ENCODE measurements at places on chromosomes 2 and 18. TPM values are rescaled to one million over a fixed set of nuclear protein-coding genes. Genes with fewer than 3 reads are reported as not detected.

Gene IL1B
- total RNA-seq: not detected

Gene LIMS2
- total RNA-seq: 19.3 TPM

Gene LONRF2
- total RNA-seq: 1.1 TPM

Gene TMEM178A
- 0.81 TPM for total RNA-seq

Gene ANKRD53
- 0.93 TPM for total RNA-seq

Gene ARHGAP28
- 0.58 TPM for total RNA-seq

Gene CROCC2
- 0.13 TPM for total RNA-seq

Gene C2orf66
- not detected for total RNA-seq

- H3K4me1 ChIP-seq: peaks cover 9% of the 10 kb centered on the region
- no peaks in the 10 kb centered on the region for H3K36me3 ChIP-seq
- no peak for DNase-seq
- no peak overlapping the region for H3K4me3 ChIP-seq
- H3K27ac ChIP-seq: no peak overlapping the region
Observed at GRCh38 chr2:132430895-132431294, 14.3 kb downstream of the GPR39 start.

- H3K36me3 ChIP-seq: no peaks in the 10 kb centered on the region
- no peak for DNase-seq
- no peaks in the 10 kb centered on the region for H3K27me3 ChIP-seq
- H3K4me1 ChIP-seq: no peaks in the 10 kb centered on the region
Observed at GRCh38 chr18:68150961-68151360, 563.9 kb downstream of the TMX3 start.

- no peaks in the 10 kb centered on the region for H3K4me1 ChIP-seq
- H3K4me3 ChIP-seq: peak overlapping the region; percentile 57
- H3K27me3 ChIP-seq: no peaks in the 10 kb centered on the region
- H3K27ac ChIP-seq: no peak overlapping the region
- no peak for DNase-seq
- H3K36me3 ChIP-seq: no peaks in the 10 kb centered on the region
Observed at GRCh38 chr2:196640031-196640548, 575 bp downstream of the CCDC150 start.

GRCh38 chr2:45664635-45665261 is 13.3 kb downstream of the PRKCE start:
- no peak overlapping the region for H3K27ac ChIP-seq
- H3K36me3 ChIP-seq: no peaks in the 10 kb centered on the region
- H3K4me3 ChIP-seq: no peak overlapping the region
- DNase-seq: no peak

GRCh38 chr2:226953206-226953605 is 117.4 kb downstream of the RHBDD1 start:
- H3K4me3 ChIP-seq: no peak overlapping the region
- DNase-seq: no peak
- no peaks in the 10 kb centered on the region for H3K27me3 ChIP-seq

DNA sequence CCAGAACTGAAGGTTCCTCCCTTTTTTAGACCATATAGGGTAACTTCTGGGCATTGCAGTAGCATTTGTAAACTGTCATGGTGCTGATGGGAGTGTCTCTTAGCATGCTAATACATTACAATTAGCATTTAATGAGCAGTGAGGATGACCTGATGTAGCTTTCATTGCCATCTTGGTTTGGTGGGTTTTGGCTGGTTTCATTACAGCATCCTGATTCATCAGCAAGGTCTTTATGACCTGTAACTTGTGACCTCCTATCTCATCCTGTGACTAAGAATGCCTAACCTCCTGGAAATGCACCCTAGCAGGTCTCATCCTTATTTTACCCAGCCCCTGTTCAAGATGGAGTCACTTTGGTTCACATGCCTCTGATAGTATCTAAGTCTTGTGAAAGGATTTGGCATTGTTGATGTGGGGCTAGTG is 159.0 kb downstream of the TMX3 start:
- H3K4me3 ChIP-seq: no peak overlapping the region
- H3K27me3 ChIP-seq: no peaks in the 10 kb centered on the region
- no peak for DNase-seq
- H3K4me1 ChIP-seq: no peaks in the 10 kb centered on the region
- no peaks in the 10 kb centered on the region for H3K36me3 ChIP-seq
- H3K27ac ChIP-seq: no peak overlapping the region

DNA sequence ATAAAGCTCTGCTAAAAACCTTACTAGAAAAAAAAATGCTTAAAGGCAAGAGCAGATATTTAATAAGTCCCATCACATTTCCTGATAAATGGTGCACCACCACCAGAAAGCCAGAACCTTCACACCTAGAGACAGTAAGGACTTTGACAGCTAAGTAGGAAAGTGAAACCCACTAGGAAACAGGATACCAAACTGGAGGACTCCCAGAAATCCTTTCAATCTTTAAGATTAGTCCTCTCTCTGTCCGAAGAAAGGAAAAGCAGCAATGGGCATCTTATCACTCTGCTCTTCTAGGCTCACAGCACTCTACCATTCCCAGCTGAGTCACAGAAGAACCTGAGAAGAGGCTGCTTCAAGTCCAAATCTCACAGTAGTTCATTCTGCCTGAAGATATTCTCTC is 3.7 kb downstream of the DYM start:
- no peak overlapping the region for H3K4me3 ChIP-seq
- no peaks in the 10 kb centered on the region for H3K27me3 ChIP-seq
- no peak overlapping the region for H3K27ac ChIP-seq
- no peaks in the 10 kb centered on the region for H3K36me3 ChIP-seq
- no peaks in the 10 kb centered on the region for H3K4me1 ChIP-seq

GRCh38 chr2:203201426-203201825 is 37.4 kb upstream of the CYP20A1 start:
- H3K36me3 ChIP-seq: no peaks in the 10 kb centered on the region
- H3K4me3 ChIP-seq: no peak overlapping the region
- H3K27ac ChIP-seq: no peak overlapping the region
- no peak for DNase-seq
- no peaks in the 10 kb centered on the region for H3K27me3 ChIP-seq
- no peaks in the 10 kb centered on the region for H3K4me1 ChIP-seq

DNA sequence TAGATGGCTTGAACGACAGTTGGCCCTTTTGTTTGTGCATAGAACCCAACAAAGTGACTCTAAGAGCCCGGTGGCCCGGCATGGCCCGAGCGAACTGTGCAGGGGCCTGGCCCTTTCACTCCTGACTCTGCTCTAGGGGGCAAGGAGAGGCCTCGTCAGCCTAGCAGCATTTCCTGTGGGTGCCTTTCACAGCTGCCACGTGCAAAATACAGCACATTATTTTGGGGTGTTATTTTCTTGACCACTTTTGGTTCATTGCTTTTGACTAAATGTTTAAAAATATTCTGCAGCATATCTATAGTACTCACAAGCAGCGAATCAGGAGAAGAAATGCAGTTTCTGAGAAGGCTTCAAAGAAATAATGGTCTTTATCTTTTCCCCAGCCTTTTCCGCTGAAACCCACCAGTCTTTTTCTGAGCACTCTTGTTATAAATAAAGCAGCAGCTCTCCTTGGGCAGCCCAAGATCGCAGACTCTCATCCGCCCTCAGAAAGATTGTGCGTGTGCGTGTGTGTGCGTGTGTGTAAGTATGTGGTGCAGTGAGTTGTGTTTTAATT is 31.3 kb downstream of the DGKD start:
- H3K4me1 ChIP-seq: peaks cover 23% of the 10 kb centered on the region
- no peaks in the 10 kb centered on the region for H3K27me3 ChIP-seq
- H3K4me3 ChIP-seq: no peak overlapping the region
- no peak overlapping the region for H3K27ac ChIP-seq
- no peaks in the 10 kb centered on the region for H3K36me3 ChIP-seq
- DNase-seq: no peak

DNA sequence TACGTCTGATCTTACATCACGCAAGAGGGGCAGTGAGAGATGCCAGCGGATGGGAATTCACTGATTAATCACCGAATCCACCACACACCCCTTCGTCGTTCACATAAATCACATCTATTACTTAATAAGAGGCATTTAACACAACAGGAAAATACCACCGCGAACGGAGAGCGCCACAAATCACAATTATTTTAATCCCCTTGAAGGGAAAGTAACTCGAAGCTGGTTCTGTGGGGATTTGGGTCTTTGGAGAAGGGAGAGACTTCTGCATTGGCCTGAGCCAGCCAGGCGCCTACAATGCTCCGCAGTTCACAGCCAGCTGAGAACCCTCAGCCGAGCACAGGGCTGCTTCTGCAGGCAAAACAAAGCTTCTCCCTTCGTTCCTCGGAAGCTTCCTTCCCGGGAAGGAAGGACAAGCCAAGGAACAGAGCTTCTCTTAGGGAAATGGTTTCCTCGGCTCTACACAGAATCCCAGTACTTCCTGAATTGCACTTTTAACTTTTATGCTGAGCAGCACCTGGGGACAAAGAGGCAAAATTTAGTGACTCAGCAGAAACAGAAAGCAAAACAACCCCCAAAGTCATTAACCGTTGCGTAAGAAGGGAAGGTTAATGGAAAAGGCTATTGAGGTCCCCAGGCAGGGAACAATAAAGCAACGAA is at the start of gene LRP1B:
TSS of gene LRP1B (minus strand) at position 7 of the 660 bp plus-strand sequence. CDS start 287 bp downstream, outside the sequence.
- H3K36me3 ChIP-seq: no peaks in the 10 kb centered on the region
- H3K27ac ChIP-seq: peak within 1 kb of the TSS; percentile 79
- H3K4me3 ChIP-seq: peak within 1 kb of the TSS; percentile 69
- no peaks in the 10 kb centered on the region for H3K4me1 ChIP-seq
- H3K27me3 ChIP-seq: no peaks in the 10 kb centered on the region

- no peak for DNase-seq
- H3K36me3 ChIP-seq: no peaks in the 10 kb centered on the region
- H3K4me1 ChIP-seq: no peaks in the 10 kb centered on the region
- H3K4me3 ChIP-seq: no peak overlapping the region
- H3K27ac ChIP-seq: no peak overlapping the region
- H3K27me3 ChIP-seq: peaks cover 6% of the 10 kb centered on the region
Observed at GRCh38 chr18:23683671-23684070, 5.6 kb upstream of the LAMA3 start.

- H3K27me3 ChIP-seq: no peaks in the 10 kb centered on the region
- no peaks in the 10 kb centered on the region for H3K36me3 ChIP-seq
- no peaks in the 10 kb centered on the region for H3K4me1 ChIP-seq
- H3K27ac ChIP-seq: no peak overlapping the region
- DNase-seq: no peak
Observed at GRCh38 chr2:37944268-37944667, 19.2 kb downstream of the RMDN2 start.

DNA sequence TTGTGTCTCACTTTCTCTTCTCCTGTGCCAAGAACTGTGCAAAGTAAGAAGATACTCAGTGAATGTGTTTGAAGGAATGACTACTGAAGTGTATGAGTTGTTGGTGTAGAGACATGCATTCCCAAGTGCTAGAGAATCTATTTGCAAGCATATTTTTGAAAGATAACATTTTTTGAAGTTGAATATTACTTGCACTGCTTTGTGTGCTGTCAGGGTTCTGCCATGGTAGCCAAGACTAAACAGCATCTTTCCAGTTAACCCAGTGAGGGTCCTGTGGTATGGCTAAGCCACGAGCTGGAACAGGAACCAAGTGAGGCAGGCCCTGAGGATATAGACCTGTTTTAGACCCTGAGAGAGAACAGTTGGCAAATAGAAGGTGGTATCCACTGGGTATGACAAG is 35.2 kb upstream of the EFEMP1 start:
- no peaks in the 10 kb centered on the region for H3K36me3 ChIP-seq
- no peaks in the 10 kb centered on the region for H3K27me3 ChIP-seq

- H3K27ac ChIP-seq: no peak overlapping the region
- no peak for DNase-seq
- H3K4me1 ChIP-seq: peaks cover 15% of the 10 kb centered on the region
- no peaks in the 10 kb centered on the region for H3K36me3 ChIP-seq
Observed at GRCh38 chr2:16104949-16105668, 164.8 kb downstream of the MYCN start.

DNA sequence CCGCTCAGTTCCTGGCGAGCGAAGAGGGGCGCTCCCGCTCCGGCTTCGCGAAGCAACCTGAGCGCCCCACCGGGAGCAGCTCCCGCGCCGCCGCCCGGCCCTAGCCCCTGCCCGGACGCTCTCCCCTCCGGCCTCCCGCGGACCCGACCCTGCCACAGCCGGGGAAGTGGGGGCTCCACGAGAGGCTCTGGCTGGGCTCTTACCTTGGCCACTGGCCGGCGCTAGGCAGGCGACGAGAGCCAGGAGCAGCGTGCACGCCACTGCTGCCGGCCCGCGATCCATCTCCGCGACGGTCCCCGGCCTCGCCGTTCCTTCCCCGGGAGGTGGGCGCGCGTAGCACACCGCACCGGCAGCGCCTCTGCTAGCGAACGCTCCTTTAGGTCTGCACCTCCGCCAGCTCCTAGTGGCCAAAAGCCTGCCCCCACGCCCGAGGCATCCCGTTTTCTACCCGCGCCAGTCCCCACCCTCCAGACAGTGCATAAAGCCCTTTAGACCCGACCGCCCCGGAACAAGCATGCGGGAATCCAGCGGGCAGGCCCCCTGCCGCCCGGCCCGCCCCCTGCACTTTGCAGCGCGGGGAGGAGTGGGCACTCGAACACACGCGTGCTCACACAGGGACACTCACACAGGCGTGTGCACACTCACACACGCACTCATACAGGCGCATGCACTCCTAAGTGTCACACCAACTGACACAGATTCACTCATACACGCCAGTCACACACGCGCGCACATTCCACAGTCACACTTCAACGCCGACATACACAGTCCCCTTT is at the start of gene LRP2:
TSS of gene LRP2 (minus strand) at position 417 of the 776 bp plus-strand sequence. CDS start at position 282, 135 bp downstream.
- no peak within 1 kb of the TSS for H3K27ac ChIP-seq
- peak; percentile 63 for DNase-seq
- H3K36me3 ChIP-seq: no peaks in the 10 kb centered on the region
- H3K4me1 ChIP-seq: peaks cover 15% of the 10 kb centered on the region

DNA sequence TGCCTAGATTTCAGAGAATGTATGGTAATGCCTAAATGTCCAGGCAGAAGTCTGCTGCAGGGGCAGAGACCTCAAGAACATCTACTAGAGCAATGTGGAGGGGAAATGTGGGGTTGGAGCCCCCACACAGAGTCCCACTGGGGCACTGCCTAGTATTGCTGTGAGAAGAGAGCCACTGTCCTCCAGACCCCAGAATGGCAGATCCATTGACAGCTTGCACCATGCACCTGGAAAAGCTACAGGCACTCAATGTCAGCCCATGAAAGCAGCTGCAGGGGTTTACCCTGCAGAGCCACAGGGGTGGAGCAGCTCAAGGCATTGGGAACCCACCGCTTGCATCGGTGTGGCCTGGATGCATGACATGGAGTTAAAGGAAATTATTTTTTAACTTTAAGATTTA is 314.1 kb downstream of the CYRIA start:
- no peak overlapping the region for H3K4me3 ChIP-seq
- no peaks in the 10 kb centered on the region for H3K27me3 ChIP-seq
- no peak for DNase-seq
- H3K36me3 ChIP-seq: no peaks in the 10 kb centered on the region
- no peak overlapping the region for H3K27ac ChIP-seq

- no peak for DNase-seq
- H3K4me3 ChIP-seq: no peak overlapping the region
- no peak overlapping the region for H3K27ac ChIP-seq
- H3K36me3 ChIP-seq: peaks cover 18% of the 10 kb centered on the region
Observed at GRCh38 chr2:99461828-99462483, 27.9 kb downstream of the REV1 start.
